Sciatic nerve (tissue), 2 donors: ENCODE measurements at places on chromosomes 5 and 9.

DNA sequence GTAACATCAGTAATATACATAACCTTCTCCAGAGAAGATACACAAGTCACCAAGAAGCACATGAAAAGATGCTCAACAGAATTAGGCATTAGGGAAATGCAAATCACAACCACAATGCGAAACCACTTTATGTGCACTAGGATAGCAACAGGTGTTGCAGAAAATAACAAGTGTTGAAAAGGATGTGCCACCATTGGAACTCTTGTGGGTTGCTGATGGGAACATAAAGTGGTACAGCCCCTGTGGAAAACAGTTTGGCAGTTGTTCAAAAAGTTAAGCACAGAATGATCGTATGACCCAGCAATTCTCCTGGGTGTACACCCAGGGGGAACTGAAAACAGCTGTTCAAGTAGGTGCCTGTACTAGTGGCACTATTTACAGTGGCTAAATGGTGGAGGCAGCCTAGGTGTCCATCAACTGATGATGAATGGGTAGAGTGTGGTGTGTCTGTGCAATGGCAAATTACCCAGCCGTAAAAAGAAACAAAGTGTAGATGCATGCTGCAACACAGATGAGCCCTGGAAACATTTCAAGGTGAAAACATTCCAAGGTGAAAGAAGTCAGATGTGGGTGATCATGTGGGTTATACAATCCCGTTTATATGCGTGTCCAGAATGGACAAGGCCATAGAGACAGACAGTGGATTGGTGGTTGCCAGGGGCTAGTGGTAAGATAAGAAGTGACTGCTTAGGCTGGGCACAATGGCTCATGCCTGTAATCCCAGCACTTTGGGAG, 27.2 kb downstream of the CCDC69 start:
- no peak for DNase-seq

DNA sequence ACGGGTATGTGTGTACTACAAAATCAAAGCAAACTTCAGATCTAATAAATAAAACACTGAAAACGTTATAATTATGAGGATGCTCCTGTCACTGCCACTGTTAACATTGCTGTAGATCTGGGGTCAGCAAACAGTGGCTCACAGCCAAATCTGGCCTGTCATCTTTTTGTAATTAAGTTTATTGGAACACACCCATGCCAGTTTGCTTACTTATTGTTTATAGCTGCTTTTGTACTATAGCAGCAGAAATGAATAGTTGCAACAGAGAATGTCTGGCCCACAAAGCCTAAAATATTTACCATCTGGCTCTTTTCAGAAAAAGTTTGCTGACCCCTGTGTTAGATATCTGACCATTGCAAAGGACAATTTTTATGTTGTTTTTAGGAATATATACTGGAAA, 32.1 kb downstream of the PRRC1 start:
- no peak for DNase-seq

- DNase-seq: no peak
Measured at GRCh38 chr5:142746532-142747433, 23.4 kb upstream of the ARHGAP26 start.

GRCh38 chr9:27491154-27491553, 32.9 kb upstream of the IFNK start:
- DNase-seq: no peak

GRCh38 chr9:27073841-27074728, 34.9 kb upstream of the TEK start:
- no peak for DNase-seq

GRCh38 chr9:97900738-97901565, 21.3 kb downstream of the TRMO start:
- DNase-seq: no peak

DNA sequence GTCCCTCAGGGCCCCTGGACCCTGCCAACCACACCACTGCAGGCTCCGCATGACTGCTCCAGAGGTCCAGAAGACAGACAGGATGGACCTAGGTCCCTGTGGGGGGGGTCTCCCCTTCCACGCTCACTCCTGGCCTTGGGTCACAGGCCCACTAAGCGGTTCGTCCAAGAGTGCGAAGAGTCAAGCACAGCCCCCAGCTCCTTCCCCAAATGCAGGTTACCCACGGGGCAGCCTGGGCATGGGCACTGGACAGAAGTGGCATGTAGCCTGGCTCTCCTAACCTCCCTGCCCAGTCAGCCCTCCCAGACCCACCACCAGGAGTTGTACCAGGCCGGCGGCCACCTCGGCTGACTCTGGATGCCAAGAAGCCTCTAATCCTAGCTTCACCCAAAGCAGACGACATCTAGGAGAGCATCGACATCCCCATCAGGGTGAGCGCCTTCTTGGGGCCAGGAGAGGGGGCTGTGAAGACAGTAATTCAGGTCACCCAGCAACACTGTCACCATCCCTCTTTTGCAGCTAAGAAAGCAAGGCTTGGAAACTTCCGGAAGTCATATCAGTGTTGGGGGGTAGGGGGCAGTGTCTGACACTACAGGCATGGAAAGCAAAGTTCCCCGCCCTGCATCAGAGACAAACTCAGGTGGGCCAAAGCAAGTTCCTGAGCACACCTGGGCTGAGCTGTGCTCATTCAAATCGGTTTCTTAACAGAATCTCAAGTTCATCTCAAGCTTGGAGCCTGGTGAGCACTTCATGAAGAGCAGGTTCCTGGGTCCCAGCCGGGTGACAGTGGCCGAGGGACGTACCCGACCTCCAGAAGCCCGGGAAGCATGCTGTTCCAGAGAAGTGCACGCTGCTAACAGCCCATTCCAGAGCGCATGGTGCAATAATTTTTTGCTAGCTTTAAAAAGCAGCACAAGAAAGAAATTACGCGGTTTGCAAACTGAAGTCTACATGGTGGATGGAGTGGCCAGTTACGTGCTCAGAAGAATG, 68.7 kb downstream of the SEMA4D start:
- no peak for DNase-seq

DNA sequence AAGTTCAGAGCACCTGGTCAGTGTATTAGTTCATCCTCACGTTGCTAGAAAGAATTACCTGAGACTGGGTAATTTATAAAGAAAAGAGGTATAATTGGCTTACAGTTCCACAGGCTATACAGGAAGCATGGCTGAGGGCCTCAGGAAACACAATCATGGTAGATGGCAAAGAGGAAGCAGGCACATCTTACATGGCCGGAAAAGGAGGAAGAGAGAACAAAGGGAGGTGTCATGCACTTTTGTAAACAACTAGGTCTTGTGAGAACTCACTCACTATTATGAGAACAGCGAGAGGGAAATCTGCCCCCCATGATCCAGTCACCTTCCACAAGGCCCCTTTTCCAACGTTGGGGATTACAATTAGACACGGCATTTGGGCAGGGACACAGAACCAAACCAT, 28.8 kb upstream of the CAVIN4 start:
- DNase-seq: no peak
